ENCODE measurements at places on chromosomes 13 and 19.

DNA sequence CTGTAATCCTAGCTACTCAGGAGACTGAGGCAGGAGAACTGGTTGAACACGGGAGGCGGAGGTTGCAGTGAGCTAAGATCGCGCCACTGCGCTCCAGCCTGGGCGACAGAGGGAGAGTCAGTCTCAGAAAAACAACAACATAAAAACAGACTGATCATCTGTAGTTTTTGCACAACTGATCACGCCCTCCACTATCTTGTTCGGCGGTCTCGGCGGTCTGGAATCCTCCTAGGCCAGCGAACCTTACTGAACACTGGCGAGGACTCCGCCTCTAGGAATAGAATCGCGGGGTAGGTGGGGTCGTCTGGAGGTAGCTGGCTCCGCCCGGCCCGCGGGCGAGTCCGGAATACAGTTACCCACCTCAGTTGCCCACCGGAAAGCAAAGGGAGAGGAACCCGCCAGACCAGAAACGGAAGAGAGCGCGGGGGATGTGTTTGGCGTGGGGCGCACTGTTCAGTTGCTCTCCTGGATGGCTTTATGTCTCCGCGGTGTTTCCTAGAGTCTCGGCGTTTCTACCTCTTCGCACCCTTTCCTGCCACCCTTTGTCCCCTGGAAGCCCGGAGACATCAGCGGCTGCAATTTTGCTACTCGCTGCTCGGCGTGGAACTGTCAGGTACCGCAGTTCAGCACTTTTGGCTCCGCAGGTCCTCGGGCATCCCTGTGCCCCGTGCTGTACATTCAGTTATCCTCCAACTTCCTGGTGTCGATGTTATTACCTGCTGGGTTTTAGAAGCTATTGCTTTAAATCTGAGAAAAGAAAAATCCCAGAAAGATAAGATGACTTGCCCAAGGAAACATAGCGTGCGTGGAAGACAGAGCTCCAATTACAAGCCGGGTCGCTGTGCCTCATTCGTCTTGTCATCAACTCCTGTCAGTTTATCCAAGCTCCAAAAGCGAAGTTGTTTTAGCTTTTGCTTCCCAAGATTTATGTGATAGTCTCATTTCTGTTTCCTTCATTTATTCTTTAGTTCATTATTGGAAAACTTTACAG lies 24.9 kb upstream of the HNRNPA1L2 start:
- peak; percentile 88 for DNase-seq

DNA sequence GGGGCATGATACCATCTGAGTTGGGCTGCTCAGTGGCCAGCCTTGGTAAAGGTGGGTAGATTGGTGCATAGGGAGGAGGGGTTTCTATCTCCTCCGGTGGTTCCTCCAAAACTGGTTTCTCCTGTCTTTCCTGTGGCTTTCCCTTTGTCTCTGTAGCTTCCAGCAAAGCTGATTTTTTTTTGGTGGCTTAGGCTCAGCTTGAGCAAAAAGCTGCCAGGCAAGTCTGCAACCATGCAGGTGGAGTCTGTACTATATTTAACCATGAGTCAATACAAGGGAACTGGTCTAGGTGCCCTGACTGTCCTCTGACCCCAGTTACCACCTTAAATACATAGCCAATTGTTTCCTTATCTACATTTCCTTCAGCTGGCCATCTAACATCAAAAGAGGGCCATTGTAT lies 64.0 kb upstream of the ZNF681 start:
- DNase-seq = no peak

DNA sequence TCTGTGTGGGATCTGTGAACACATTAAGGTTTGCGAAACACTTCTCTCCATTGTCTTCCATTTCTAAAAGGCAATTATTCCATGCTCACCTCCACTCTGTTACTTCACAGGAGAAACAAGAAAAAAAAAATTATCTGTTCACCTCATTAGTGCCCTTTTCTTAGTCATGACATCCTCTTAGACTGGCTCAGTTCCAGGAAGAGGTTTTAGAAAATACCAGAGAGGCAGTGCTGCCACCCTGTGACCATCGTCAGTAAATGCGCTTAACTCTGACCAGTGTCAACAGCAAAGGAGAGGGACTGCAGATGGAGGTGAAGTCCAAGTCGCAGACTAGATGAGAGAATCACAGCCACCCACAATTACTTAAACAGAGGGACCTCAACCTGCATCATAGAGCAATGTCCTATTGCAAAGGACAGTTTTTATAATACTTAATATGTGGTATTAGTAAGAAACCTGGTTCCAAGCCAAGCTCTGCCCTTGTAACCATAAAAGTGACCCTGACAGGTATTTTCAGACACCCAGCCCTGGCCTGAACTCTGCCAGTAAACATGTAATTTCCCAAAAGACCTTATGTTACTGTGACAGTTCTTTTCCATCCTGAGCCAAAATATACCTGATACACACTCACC lies 19.4 kb downstream of the CEACAM21 start:
- peak; percentile 89 for DNase-seq

- no peak for DNase-seq
Measured at GRCh38 chr13:76672420-76672819, 213.8 kb downstream of the KCTD12 start.

GRCh38 chr13:93286047-93286446 lies 59.4 kb downstream of the GPC6 start:
- no peak for DNase-seq

GRCh38 chr19:29567366-29567915 lies 38.6 kb upstream of the POP4 start:
- DNase-seq = no peak

DNA sequence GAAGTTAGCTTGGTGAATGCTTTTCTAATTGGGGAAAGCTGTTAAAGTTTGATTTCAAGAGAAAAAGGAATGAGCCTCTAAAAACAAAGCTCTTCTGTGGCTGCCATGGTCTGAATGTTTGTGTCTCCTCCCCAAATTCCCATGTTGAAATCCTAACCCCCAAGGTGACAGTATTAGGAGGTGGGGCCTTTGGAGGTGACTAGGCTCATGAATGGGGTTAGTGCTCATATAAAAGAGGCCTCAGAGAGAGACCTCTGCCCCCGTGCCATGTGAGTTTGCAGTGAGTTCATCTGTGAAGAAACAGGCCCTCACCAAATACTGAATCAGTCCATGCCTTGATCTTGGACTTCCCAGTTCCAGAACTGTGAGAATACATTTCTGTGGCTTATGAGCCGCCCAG lies 56.5 kb downstream of the ARHGEF7 start:
- no peak for DNase-seq

- DNase-seq = no peak
Measured at GRCh38 chr13:20623000-20623399, 56.0 kb downstream of the IFT88 start.

DNA sequence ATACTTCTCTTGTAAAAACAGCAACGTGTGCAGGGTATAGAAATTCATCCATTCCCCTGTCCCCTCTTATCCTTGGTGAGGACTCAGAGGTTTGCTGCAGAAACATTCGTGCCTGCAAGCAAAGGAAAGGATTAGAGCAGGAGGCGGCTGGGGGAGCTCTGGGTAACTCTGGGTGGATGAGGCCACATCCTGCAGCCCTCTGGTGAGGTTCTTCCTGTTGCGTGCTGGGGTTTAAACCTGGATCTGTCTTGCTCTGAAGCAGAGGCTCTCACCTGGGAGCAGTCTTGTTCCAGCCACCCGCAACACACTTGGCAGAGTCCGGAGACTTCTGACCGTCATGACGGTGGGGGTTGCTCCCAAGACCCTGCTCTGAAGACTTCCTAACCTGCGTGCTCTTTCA lies 69.2 kb downstream of the ATP11A start:
- no peak for DNase-seq

- no peak for DNase-seq
Measured at GRCh38 chr13:114121031-114121430, 11.4 kb downstream of the RASA3 start.

- peak; percentile 49 for DNase-seq
Measured at GRCh38 chr19:54517483-54517882, 14.9 kb downstream of the LAIR2 start.

DNA sequence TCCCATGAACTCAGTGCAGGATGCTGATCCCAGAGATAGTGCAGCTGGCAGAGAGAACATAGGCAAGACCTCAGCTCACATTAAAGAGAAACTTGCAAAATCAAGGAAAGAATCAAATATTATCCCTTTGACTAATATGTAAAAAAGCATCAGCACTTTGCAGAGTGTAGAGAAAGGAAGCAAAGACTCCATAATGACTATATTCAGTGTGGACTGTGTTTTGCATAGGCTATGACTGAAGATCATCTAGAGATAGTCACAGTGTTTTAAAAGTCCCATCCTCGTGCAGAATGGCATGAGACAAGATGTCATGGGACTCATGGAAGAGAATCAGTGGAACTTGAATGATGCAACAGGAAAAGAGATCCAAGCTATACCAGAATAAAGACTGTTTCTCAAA lies 84.0 kb downstream of the RAP2A start:
- no peak for DNase-seq

DNA sequence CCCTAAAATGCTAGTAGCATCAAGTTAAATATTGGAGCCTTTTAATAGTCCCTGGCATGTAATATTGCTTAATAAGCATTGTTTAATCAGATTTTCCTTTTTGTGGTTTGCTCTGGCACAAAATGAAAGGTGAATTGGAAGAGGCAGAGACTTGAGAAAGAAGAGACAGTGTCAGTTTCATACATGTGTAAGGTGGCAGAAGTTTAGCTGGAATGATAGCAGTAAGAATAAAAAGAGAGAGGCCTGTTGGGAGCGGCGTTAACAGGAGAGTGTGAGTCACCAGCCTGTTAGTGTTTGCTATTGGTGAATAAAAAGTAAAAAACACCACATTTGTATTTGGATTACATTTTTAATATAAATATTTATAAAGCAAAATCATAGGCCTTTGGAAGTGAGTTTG lies 145.3 kb downstream of the PDS5B start:
- DNase-seq = peak; percentile 20

GRCh38 chr19:30649934-30650614 lies 277.9 kb downstream of the ZNF536 start:
- peak; percentile 14 for DNase-seq

DNA sequence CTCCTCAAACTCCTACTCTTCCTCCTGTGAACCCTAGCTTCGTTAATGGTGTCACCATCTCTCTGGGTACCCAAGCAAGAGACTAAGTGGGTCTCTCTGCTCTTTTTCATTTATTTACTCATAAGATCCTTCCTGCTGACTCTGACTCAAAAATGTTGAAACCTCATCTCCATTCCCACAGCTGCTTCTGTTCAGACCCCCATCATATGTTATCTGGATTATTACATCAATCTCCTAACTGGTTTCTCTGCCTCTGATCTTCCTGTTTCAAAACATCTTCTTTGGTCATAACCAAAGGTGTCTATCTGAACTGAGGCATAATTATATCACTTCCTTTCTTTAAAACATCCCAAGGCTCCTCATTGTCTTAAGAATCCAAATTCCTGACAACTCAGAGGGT lies 2.0 kb upstream of the MEDAG start:
- DNase-seq = no peak

DNA sequence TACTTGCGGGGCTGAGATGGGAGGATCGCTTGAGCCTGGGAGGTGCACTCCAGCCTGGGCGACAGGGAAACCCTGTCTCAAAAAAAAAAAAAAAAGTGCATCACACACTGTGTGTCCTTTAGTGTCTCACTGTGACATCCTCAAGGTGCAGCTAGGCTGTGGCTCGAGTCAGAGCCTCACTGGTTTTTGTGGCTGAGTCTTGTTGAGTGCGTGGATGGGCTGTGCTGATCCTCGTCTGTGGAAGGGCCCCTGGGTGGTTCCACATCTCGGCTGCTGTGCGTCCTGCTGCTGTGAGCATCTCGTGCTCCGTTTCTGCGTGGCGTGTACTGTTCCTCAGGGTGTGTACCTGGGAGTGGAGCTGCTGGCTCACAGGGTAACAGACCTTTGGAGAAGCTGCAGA lies 11.2 kb downstream of the STK11 start:
- no peak for DNase-seq

DNA sequence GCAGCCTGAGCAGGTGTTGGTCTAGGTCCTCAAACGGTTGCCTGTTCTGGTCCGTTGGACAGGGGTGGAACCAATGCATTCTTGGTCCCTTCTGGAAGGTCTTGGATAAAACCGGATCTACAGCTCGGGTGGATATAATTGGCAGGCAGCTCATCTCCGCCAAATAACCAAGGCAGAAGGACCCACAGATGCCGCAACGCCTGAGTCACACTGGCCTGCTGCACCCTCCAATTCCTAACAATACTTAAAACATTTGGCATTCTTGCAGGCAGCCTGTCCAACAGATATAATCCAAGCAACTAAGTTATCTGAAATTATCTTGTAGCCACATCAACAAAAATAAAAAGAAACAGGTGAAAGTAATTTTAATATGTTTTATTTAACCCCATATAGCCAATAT lies 59.0 kb upstream of the FGF14 start:
- DNase-seq = no peak

- DNase-seq = no peak
Measured at GRCh38 chr19:33032218-33032781, 32.4 kb downstream of the RHPN2 start.

GRCh38 chr13:100560498-100561157 lies 28.0 kb downstream of the GGACT start:
- no peak for DNase-seq

GRCh38 chr13:24045597-24045996 lies 114.9 kb upstream of the SPATA13 start:
- no peak for DNase-seq

DNA sequence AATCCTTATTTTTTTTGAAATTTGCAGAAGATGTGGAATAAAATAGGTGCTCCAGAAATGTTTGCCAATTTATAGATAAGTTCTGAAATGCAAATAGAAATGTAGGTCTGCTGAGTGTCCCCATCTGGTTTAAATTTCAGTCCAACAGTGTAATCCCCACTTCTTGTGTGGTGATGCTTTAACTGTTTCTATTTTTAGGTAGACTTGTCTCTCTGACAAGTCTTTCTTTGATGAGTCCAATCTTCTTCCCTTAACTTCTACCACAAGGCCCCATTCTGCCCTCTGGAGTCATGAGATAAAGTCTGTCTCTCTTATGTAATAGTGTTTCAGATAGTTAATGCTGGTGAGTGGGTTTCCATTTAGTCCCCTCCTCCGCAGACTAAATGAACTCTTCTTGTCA lies 390.4 kb downstream of the RFC3 start:
- no peak for DNase-seq

- DNase-seq = no peak
Measured at GRCh38 chr13:62678039-62678438, 1262.4 kb upstream of the PCDH20 start.

GRCh38 chr13:98416408-98416807 lies 160.5 kb downstream of the STK24 start:
- DNase-seq = no peak

DNA sequence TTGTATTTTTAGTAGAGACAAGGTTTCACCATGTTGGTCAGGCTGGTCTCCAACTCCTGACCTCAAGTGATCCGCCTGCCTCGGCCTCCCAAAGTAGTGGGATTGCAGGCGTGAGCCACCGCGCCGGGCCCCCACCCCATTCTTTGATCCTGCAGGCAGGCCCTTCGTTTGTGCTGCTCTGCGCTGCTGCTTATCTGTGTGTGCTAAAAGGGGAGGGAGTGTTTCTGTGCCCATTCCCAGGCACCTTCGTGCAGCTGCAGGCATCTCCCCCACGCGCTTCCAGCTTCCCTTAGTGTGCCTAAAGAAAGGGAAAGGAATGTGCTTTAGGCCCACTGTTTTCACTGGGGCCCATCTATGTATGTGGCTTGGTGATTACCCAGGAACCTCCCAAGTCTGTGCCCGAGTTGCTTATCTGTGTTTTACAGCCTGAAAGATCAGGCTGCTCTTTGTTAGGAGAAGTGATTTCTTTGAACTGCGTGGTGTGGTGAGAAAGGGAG lies 27.2 kb downstream of the EPN1 start:
- no peak for DNase-seq

Measured in CD4-positive, alpha-beta T cell treated with Interleukin-2 at 100 ng/mL for 4 hours (primary cell).